ENCODE measurements at places on chromosomes 3 and 15. TPM values are rescaled to one million over a fixed set of nuclear protein-coding genes. Genes with fewer than 3 reads are reported as not detected.

DNA sequence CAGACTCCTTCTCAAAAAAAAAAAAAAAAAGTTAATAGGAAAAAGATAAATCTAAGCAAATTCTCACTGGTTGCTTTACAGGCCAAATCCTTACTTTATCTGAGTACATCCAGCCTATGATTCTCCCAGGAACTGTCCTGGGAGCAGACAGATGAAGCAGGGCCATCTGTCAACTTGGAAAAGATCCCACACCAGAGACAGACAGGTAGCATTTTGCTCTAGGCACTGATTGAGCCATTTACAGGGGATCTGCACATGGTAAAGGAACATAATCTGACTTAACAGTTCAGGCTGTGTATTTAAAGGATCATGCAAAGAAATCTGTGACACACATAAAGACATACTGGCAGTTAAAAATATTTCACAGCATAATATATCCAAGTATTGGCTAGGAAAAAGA is 1006.5 kb downstream of the TBL1XR1 start:
- no peaks in the 10 kb centered on the region for H3K36me3 ChIP-seq
- H3K4me1 ChIP-seq: no peaks in the 10 kb centered on the region
- H3K4me3 ChIP-seq: no peak overlapping the region
- no peaks in the 10 kb centered on the region for H3K27me3 ChIP-seq
- no peak overlapping the region for H3K27ac ChIP-seq

GRCh38 chr3:178795349-178795748 is 259.1 kb downstream of the KCNMB2 start:
- H3K27ac ChIP-seq: no peak overlapping the region
- no peaks in the 10 kb centered on the region for H3K27me3 ChIP-seq
- H3K4me3 ChIP-seq: no peak overlapping the region
- H3K4me1 ChIP-seq: no peaks in the 10 kb centered on the region

DNA sequence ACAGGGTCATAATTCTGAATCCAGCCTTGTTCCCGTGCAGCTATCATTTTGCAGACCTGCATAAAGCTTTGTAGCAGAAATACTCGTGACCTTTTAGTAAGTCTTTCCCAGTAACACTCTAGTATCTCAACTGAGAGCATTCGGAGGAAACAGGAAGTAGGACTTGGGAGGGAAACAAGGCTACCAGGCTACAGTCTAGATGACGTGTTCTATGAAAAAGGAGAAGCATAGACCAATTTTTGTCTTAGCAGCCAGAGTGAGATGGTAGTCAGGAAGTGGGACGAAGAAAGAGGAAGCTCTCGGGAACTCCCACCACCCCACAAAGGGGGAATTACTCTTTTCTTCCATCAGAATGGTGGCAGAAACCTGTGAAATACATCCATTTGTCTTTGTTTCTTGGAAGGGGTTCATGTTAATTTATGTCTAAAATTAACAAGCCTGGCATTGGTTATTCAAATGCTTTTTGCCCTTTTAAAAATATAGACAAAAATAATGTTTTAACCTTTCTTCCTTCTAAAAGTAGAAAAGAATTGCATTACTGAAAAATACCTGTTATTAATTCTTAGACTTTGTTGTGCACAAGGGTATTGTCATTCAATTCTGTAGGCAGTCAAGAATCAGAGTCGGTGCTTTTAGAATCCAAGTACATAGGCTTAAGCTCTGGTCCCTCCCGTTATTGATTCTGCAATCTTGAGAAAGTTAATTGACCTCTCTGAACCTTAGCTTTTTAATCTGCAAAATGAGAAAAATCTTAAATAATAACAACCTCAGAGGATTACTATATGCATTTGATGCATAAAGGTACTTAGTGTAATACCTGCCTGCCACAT is 1.6 kb upstream of the SUCNR1 start:
- peaks cover 2% of the 10 kb centered on the region for H3K4me1 ChIP-seq
- no peaks in the 10 kb centered on the region for H3K27me3 ChIP-seq
- H3K27ac ChIP-seq: no peak overlapping the region
- no peaks in the 10 kb centered on the region for H3K36me3 ChIP-seq

The USF3 gene
- total RNA-seq: 5.2 TPM

GRCh38 chr3:25572919-25573385 is 91.8 kb downstream of the TOP2B start:
- DNase-seq: peak; percentile 50
- H3K27me3 ChIP-seq: no peaks in the 10 kb centered on the region
- H3K27ac ChIP-seq: peak overlapping the region; percentile 53
- H3K4me1 ChIP-seq: peaks cover 9% of the 10 kb centered on the region
- no peaks in the 10 kb centered on the region for H3K36me3 ChIP-seq

GRCh38 chr15:31551323-31551722 is 224.7 kb downstream of the KLF13 start:
- H3K27ac ChIP-seq: no peak overlapping the region
- peaks cover 2% of the 10 kb centered on the region for H3K27me3 ChIP-seq
- H3K4me3 ChIP-seq: no peak overlapping the region
- DNase-seq: no peak
- peaks cover 6% of the 10 kb centered on the region for H3K4me1 ChIP-seq
- no peaks in the 10 kb centered on the region for H3K36me3 ChIP-seq

- H3K36me3 ChIP-seq: no peaks in the 10 kb centered on the region
- peak overlapping the region; percentile 96 for H3K27ac ChIP-seq
- peaks cover 10% of the 10 kb centered on the region for H3K4me1 ChIP-seq
- no peak overlapping the region for H3K4me3 ChIP-seq
- H3K27me3 ChIP-seq: no peaks in the 10 kb centered on the region
- DNase-seq: peak; percentile 99
These were observed 1.1 kb upstream of the PLD1 start for GRCh38 chr3:171811295-171811912.

GRCh38 chr15:80308002-80308401 is 56.0 kb upstream of the CTXND1 start:
- peaks cover 2% of the 10 kb centered on the region for H3K27me3 ChIP-seq
- H3K36me3 ChIP-seq: no peaks in the 10 kb centered on the region
- no peaks in the 10 kb centered on the region for H3K4me1 ChIP-seq
- H3K4me3 ChIP-seq: no peak overlapping the region
- no peak for DNase-seq
- H3K27ac ChIP-seq: no peak overlapping the region

- H3K4me1 ChIP-seq: no peaks in the 10 kb centered on the region
- H3K4me3 ChIP-seq: no peak overlapping the region
- H3K27me3 ChIP-seq: no peaks in the 10 kb centered on the region
- H3K27ac ChIP-seq: no peak overlapping the region
- DNase-seq: no peak
- no peaks in the 10 kb centered on the region for H3K36me3 ChIP-seq
These were observed 38.7 kb downstream of the CCR4 start for GRCh38 chr3:32990116-32990515.

GRCh38 chr3:20022954-20023622 is 11.0 kb upstream of the PP2D1 start:
- no peak overlapping the region for H3K4me3 ChIP-seq
- DNase-seq: no peak
- H3K4me1 ChIP-seq: no peaks in the 10 kb centered on the region
- H3K27me3 ChIP-seq: no peaks in the 10 kb centered on the region
- no peaks in the 10 kb centered on the region for H3K36me3 ChIP-seq
